ENCODE measurements at places on chromosomes 1 and 21. TPM values are rescaled to one million over a fixed set of nuclear protein-coding genes. Genes with fewer than 3 reads are reported as not detected.

The S100A8 gene
- 1.5 TPM for total RNA-seq

The BARHL2 gene
- 1.9 TPM for total RNA-seq

The LACTBL1 gene
- not detected for total RNA-seq

The CDK11B gene
- total RNA-seq, result 15.0 TPM

The PEX14 gene
- total RNA-seq, result 26.1 TPM

The PPFIA4 gene
- total RNA-seq, result 0.50 TPM
